ENCODE measurements at places on chromosomes 4 and X.

GRCh38 chr4:146207410-146207809 lies 6.9 kb upstream of the REELD1 start:
- no peak for DNase-seq

DNA sequence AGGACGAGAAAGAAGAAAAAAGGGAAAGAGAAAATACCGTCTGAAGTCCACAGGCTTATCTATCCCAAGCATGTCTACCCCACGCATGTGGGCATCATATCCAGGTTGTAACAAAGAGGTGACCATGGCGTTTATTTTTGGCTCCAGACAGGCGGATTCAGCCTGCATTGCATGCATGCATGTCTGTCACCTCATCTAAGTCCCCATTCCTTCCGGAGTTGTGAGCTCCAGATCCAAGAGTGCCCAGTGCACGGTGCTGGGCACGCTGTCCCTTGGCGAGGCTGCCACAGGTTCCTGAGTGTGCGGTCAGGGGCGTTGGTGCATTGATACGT lies 905 bp upstream of the GALNTL6 start:
- no peak for DNase-seq

GRCh38 chr4:173529477-173530325 lies at the start of gene HAND2:
Gene HAND2 (minus strand): TSS chr4:173530229. CDS start chr4:173529289, 940 bp downstream.
- no peak for DNase-seq

DNA sequence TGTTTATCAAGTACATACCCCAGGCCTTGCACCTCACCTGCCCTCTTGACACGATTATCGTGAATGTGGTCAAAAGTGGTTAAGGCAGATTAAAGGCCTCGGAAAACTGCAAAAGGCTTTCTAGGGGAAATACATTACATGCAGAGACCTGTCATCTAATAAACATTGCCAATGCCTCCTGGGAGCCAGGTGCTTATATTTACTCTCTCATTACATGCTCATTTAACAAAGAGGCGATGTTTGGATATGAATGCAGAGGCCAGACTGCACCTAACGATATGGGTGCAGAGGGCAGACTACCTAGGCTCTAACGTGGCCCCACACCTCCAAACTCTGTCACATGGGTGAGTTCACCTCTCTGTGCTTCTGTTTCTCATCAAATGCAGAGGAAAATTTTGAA lies 14.5 kb downstream of the CRMP1 start:
- DNase-seq, result no peak

GRCh38 chr4:48853604-48854394 lies 22.9 kb downstream of the OCIAD1 start:
- no peak for DNase-seq

GRCh38 chr4:176306837-176307665 lies 12.7 kb upstream of the SPCS3 start:
- no peak for DNase-seq

- no peak for DNase-seq
Observed at GRCh38 chrX:105775679-105776078, 46.7 kb upstream of the NRK start.

- DNase-seq, result no peak
Observed at GRCh38 chr4:94504545-94504944, 52.8 kb downstream of the PDLIM5 start.

DNA sequence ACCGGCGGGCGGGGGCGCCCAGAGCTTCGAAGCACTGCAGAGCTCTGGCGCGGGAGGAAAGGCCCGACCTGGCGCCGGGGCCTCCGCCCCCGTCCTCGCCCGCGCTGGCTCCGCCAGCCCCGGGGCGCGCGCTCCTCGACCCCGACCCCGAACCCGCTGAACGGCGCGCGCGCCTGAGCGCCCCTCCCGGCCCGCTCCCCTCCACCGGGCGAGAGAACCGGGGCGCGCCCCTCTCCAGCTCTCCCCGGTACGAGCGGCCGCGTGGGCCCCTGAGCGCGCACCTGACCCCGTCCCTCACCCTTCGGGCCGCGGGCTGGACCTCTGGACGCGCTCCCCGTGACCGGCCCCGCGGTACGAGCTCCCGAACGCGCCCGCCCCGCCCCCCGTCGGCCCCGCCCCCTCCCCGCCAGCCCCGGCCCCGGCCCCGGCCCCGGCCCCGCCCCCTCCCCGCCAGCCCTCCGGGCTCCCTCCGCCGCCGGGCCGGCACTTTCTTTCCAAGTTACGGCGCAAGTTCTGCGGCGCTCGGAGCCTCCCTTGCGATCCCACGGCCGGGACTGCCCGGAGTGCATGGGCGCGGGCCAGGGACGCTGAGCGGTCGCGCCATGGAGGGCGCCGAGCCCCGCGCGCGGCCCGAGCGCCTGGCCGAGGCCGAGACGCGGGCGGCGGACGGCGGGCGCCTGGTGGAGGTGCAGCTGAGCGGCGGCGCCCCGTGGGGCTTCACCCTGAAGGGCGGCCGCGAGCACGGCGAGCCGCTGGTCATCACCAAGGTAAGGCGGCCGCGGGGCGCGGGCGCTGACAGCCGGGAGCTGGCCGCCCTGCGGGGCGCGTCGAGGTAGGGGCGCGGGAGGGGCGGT lies at the start of gene SHROOM2:
TSS of gene SHROOM2 (plus strand) at position 486 of the 854 bp plus-strand sequence. CDS start at position 603, 117 bp downstream.
- DNase-seq, result no peak

- DNase-seq, result no peak
Observed at GRCh38 chr4:41360921-41361793, 104.4 kb downstream of the UCHL1 start.

DNA sequence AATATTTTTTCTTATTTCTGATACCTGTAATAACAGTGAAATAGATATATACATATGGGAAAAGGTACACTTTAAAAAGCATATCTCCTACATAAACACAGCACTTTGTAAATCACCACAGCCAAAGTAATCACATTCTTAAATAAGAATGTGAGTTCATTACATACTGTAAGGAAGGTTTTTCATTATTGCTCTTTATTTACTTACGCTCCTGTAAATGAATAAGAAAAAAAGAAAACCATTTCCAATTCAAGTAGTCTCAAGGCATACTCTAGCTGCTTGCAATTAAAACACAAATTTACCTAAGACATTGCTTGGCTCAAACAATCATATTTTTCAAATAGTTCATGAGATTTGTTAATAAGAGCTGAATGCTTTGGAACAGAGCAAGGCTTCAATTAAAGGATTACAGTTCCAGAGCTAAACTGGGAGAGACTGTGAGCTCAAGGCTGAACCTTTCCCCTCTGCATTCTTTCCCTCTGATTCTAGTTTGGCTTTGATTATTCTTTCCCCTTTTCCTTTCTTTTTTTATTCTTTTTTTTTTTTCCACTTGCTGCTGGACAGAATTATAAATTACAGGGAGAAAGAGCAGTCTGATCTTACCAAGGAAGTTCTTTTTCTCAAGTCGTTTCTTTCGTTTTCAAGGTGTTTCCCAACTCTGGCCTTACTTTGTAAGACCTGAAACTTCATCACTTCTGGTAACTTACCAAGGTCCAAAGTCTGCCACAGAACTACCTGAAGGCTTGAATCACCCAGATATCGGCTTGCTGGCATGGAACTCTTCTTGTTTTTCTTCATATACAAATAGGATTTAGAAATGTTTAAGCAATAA lies 278.3 kb downstream of the INPP4B start:
- no peak for DNase-seq

DNA sequence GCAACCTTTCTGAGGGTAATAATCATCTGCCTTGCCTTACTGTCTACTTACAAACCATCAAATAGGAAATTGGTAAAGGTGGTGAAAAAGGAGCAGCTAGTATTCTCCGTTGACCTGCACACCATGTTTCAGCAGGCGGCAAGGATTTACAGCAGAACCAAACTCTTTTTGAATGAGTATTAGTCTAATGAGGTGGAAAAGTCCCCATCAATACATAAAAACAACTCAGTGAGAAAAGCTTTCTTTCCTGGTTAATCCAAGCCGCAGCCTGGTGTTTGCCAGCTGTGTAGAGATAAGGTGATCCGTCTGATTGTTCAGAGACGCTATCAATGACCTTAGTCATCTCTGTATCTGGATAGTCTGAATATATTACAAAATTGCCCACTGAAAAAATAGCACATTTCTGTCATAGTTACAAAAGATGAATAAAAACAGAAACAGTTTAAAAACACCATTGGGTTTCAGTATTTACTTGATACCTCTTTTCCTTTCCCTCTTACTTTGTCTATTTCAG lies 110.4 kb upstream of the TBC1D9 start:
- DNase-seq, result no peak

GRCh38 chr4:111879539-111879938 lies 265.7 kb upstream of the FAM241A start:
- no peak for DNase-seq

DNA sequence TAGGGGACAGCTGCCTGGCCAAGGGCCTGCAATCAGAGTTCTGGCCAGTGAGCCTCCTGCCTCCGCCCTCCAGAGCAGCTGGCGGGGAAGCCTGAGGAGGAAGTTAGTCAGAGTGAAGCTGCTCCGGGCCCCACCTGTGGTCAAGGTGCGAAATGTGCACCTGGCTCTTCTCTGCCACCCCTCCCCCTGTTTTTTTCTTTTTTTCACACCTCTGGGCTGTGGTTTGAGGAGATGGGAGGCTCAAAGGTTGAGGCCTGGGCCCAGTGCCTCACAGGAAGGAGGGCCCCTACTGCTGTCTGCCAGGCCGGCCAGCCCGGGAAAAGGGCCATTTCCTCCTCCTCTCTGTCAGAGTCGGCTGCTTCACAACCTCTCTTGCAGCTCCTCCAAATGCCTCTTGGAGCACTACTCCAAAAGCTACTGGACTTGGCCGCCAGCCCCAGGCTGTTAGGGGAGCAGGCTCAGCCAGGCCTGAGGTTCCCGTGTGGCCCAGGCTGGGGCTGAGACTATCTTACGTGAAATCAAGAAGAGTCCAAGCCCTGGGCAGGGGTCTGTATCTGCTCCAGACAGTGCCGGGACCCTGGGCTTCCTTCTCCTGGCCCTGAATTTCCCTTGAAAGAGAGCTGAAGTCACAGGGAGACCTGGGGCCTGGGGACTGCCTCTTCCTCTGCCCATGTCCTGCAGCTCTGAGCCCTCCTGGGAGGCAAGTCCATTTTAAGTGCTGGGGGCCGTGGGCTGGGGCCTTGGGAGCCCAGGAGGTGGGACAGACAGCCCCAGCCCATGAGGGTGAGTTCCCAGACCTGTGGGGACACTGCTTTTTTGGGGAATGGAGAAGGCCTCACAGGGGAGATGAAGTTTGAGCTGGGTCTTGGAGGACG lies 4.5 kb upstream of the CXCR3 start:
- no peak for DNase-seq

GRCh38 chr4:47686294-47686872 lies 151.5 kb downstream of the CORIN start:
- DNase-seq, result peak; percentile 23

DNA sequence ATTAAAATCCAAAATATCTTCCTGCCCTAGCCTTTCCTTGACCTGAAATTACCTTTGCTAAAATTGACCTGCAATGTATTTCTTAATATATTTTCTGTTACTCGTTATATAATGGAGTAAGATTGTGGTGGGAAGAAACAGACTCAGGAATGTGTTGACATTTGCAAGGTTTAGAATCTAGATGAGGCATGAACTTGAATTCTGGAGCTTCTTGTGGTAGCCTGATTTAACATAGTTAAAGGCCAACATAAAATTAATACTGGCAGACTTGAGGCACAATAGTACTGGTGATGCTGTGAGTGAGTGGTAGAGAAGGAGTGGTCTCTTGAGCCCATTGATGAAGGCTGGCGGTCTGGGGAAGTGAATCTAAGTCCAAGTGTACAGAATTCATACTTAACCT lies 197.9 kb upstream of the SPRY1 start:
- no peak for DNase-seq

- no peak for DNase-seq
Observed at GRCh38 chr4:142574306-142574705, 271.8 kb downstream of the INPP4B start.

DNA sequence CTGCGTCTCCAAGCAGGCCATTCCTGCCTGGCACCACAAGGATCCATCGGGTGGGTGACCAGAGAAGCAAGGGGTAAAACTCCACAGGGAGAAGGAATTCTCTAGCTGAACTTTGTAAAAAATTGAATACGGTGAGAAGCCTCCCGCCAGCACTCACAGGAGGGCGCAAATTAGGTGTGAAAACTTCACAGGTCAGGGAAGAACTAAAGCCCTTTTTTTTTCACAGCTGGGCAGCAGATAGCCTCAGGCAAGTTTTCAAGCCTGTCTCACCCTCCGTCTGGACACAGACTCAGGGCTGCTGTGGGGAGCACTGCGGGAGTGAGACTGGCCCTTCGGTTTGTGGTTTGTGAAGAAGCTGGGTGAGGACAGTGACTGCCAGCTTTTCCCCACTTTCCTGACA lies 224.1 kb upstream of the FGF16 start:
- DNase-seq, result no peak

DNA sequence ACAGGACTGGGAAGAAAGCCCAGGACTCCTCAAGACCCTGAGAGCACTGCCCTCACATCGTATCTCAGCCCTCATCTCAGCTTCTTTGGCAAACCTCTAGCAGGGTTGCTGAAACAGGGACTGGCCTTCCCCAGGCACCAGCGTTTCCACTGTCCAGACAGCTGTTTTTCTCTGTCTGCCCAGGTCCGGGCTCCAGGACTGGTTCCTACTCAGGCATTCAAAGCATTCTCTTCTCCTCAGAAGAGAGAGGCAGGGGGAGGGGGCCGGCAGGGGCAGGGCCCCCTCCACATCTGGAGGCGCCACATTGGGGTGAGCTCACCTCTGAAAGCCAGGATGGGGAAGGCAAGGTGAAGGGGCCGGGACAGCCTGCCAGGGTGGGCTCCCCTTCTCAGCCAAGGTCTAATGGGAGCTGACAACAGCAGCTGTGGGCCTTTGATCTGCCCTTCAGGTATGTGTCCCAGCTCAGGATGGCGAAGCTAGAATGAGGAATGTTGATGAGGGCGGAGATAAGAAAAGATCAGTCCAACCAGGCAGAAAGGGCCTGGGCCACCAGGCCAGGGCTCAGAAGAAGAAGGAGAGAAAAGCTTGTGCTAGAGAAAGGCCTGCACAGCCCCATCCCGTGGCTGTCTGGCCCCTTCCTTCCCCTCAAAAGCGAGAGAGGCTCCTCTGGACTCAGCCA lies 60.4 kb downstream of the PJA1 start:
- DNase-seq, result no peak

GRCh38 chr4:139988863-139989765 lies 164.9 kb downstream of the MAML3 start:
- peak; percentile 10 for DNase-seq

DNA sequence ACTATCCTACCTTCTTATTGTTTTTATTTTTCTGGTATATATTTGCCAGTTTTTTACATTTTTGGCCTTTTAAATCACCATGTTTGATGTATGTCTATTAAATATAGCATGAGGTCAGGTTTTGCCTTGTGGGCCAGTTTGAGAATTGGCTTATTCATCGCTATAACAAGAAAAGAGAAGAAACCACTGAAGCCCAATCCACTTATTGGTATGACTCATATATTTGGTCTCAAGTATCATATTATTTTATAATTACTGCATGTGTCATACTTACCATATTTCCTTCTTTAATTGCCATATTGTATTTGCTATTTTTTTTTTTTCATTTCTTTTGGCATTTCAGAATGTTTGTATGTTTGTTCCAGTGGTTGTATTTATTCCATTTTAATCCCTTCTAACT lies 99.3 kb downstream of the IRF2 start:
- DNase-seq, result no peak

DNA sequence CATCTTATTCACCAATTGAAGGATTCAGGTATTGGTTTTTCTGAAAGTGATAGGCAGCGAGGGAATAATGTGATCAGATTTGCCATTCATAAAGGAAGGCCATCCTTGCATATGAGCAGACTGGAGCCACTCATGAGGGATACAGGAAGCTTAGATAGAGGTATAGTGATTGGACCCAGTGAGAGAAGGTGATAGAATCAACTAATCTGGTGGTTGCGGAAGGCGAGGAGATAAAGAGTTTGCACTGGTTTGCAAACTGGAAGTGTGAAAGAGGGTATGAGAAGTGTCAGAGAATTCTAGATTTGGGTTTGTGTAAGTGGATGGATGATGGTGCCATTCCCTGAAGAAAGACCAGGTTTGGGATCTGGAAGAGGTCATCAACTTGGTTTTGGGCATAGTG lies 57.3 kb upstream of the RASGEF1B start:
- no peak for DNase-seq
